ENCODE measurements at places on chromosomes 4 and X.

- no peak for DNase-seq
Measured at GRCh38 chr4:54625391-54625790, 32.4 kb upstream of the KIT start.

- DNase-seq = no peak
Measured at GRCh38 chr4:78312989-78313753, 238.4 kb upstream of the ANXA3 start.

DNA sequence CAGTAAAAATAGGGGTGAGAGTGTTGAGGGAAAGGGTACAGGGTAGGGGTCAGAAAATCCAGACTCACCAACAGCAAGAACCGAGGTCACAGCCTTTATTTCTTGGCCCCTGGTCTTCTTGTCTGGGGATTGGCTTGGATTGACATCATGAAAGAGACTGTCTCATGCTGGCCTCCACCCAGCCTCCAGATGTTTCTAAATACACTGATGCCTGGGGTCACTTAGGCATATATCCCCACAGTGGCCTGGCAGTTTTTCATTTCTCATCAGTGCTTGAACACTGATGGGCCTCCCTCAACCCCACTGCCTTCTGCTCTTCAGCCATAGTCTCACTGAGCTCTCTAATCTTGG, 173.9 kb downstream of the RTL9 start:
- no peak for DNase-seq

- DNase-seq = no peak
Measured at GRCh38 chr4:101321481-101322042, 25.8 kb downstream of the PPP3CA start.

GRCh38 chr4:169198167-169198566, 72.6 kb downstream of the SH3RF1 start:
- DNase-seq = no peak

DNA sequence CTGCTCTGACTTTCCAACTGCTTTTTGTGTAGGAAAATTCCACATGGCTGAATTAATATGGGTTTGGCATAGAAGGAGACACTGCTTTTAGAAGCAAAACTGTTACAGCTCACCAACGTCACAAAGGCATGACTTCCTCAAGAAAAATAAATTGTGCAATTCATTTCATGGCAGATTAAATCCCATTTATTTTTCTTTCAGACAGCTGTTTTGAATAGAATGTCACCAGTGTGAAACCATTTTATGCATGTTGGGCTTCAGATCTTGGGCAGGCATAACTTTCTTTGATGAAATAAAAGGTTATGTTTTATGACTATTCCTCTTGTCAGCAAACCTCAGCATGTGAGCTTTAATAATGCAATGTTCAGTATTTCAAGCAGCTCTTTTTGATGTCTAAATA, 542.8 kb downstream of the GALNTL6 start:
- no peak for DNase-seq

- no peak for DNase-seq
Measured at GRCh38 chrX:125236955-125237354, 82.7 kb upstream of the TEX13C start.

GRCh38 chr4:167774646-167775045, 317.7 kb upstream of the ANXA10 start:
- no peak for DNase-seq

GRCh38 chr4:16524911-16525554, 298.8 kb upstream of the TAPT1 start:
- DNase-seq = no peak

DNA sequence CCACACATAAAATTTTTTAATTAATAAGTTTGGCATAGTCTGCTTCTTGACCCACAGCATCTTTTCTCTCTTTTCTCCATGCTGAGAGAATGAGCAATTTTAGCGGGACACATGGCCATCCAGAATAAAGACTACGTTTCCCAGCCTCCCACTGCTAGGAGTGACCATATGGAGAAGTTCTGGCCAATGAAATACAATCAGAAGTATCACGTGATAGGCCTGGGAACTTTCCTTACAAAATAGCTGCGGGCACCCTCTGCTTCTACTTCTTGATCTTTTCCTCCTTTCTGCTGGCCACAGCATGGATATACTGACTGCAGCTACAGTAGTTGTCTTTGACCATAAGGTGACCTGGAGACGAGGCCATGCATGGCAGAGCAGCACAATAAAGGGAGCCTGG, 348.0 kb downstream of the BCOR start:
- DNase-seq = no peak

GRCh38 chr4:78059524-78059889, 2.4 kb downstream of the FRAS1 start:
- DNase-seq = peak; percentile 33

GRCh38 chr4:4712800-4713528, 146.5 kb upstream of the MSX1 start:
- no peak for DNase-seq

DNA sequence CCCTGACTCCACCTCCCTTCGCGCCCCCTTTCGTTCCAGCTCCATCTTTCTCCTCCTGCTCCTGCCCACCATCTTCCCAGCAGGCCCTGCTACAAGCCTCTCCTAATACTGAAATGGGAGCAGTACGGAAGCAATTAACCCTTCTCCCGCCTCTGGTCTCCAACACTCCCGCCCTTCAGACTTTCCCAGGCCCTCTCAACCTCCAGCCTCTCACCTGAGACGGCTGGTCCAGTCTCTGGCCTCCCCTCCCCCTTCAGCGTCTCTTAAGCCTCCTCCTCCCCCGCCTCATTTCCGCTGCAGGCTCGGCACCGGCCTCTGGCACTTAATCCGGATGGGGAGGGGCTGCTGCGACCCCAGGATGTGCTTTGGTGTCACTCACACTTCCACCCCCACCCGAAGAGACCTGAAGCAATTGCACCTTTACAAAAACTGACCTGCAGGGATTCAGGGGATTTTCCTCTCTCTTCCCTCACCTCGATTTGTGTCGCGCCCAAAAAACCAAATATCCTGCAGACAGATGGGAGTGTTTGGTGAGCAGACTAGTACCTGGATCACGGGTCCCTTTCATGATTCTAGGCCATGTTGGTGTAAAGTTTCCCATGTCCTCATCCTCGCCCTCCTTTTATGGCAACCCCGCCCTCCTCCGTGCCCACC, 657 bp downstream of the TCEAL8 start:
- DNase-seq = peak; percentile 58

- DNase-seq = no peak
Measured at GRCh38 chrX:141791856-141792255, 46.3 kb upstream of the MAGEC3 start.

- no peak for DNase-seq
Measured at GRCh38 chrX:9609499-9609898, 144.6 kb downstream of the TBL1X start.

DNA sequence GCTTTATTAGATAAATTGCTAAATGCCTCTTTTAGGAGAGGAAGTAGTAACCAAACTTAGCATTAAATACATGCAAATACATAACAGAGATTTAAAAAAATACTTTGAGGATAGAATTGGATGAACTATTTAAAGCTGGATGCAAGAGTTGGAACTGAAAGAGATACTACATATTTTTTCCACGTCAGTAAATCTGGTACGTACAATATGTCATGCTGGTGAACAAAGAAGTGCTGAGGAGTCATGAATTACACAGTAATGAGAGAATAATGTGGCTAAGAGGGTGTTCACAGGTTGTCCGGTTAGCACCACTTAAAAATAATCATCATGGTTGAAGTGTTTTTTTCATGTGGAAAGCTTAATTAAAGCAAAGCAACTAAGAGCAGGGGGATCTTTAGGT, 184.1 kb upstream of the FRMPD4 start:
- no peak for DNase-seq

DNA sequence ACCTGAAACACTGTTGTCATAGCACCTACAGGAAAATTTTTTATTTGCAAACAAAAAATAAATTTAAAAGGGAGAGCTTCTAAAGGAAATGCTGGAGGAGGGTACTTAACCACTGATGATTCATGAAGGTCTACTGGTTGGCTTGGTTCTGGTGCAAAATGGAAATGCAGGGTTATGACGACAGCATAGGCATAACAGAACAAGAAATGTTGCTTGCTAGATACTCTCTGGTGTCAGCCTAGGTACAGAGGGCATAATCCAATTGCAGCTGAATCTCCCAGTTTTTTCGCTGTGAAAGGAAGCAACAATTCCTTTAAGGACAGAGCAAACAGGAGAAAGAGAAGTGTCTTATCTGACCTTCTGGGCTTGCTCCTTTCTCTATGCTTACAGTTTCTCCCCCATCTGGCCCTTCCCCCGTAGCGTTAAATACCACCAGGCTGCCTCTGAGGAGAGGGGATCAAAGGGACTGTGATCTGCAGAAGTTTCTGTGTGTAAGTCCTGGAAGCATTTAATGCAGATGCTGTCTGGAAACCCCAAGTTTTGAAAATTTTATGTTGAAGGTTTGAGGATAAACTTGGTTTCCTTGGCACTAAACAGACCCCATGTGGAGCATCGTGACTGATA, 23.7 kb upstream of the CASK start:
- peak; percentile 2 for DNase-seq

- DNase-seq = no peak
Measured at GRCh38 chrX:101357166-101357795, 8.7 kb upstream of the TIMM8A start.

- no peak for DNase-seq
Measured at GRCh38 chr4:152462695-152463094, 73.2 kb downstream of the FBXW7 start.

GRCh38 chr4:118813561-118813960, 22.4 kb downstream of the SEC24D start:
- DNase-seq = no peak

GRCh38 chr4:52935317-52935716, 73.2 kb downstream of the RASL11B start:
- no peak for DNase-seq

Measured in activated CD4-positive, alpha-beta T cell treated with anti-CD3 and anti-CD28 coated beads, Interleukin-2, amount 50 U/mL, for 16 hours (primary cell).